ENCODE measurements at places on chromosomes 2 and 18. TPM values are rescaled to one million over a fixed set of nuclear protein-coding genes. Genes with fewer than 3 reads are reported as not detected.

DNA sequence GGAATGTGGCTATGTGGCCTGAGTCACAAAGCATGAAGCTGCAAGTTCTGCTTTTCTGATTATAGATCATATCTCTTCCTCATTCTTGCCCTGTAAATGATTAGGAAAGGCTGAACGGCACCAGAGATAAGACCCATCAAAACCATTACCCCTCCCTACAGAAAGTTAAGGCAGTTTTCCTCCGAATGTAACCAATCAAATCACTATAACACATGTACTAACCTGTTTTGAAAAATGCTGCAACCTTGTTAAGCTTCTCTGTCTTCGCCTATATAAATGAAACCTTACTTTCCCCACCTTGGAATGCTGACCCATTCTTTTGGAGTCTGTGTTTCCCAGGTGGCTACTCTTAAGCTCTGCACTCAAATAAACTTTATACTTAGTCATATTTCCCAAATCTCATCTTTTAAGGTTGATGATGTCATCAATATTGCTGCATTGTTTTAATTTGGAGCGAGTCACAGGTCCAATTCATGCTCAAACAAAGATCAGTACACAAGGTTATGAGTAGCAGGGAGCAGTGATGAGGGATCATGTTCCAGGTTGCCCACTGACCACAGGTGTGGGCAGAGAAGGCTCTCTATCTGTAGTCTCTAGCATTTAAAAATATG, 662.3 kb downstream of the IRS1 start:
- no peak overlapping the region for H3K4me3 ChIP-seq
- H3K36me3 ChIP-seq: no peaks in the 10 kb centered on the region
- no peak overlapping the region for H3K27ac ChIP-seq
- H3K27me3 ChIP-seq: no peaks in the 10 kb centered on the region
- DNase-seq: no peak
- no peaks in the 10 kb centered on the region for H3K4me1 ChIP-seq

DNA sequence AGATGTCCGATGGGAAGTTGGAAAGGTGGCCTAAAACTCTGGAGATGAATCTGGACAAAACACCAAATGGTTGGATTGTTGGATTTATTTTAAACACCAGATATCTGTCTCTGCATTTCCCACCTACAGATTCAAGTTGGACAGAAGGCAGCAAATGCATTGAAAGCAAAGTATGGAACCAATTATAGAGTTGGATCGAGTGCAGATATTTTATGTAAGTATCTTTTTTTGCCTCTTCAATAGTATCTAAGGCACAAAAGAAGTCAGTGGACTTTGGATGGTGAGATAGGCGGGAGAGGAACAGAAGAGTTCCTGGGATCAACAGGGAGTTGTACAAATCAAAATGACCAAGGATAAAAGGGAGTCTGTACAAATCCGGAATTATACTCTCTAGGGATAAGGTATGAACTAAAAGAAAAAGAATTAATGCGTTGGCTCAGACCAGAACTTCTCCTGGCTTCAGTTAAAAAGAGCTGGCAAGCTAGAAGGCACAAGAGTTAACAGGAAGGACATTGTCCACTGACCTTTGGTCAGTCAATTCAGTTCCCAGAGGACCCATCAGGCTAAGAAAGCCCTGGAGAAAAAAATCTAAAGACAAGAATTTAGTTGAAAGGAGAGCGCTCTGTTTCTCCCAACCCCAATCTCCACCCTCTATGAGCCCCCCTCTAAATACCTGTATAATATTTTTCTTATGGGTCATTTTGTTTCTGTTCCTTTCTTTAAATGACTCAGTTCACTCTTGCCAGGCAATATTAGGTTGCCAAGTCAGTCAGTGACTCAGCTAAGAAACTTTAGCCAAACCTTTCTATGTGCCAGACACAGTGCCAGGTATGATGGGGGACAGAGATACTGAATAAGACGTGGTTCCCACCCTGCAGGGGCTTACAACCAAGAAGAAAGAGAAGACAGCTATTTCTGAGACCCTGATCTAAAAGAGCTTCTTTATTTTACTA, 29.1 kb downstream of the CPO start:
- H3K27me3 ChIP-seq: no peaks in the 10 kb centered on the region
- H3K4me1 ChIP-seq: no peaks in the 10 kb centered on the region
- no peaks in the 10 kb centered on the region for H3K36me3 ChIP-seq
- H3K27ac ChIP-seq: no peak overlapping the region
- no peak overlapping the region for H3K4me3 ChIP-seq

- no peak for DNase-seq
- H3K4me3 ChIP-seq: no peak overlapping the region
- no peaks in the 10 kb centered on the region for H3K36me3 ChIP-seq
- no peak overlapping the region for H3K27ac ChIP-seq
- no peaks in the 10 kb centered on the region for H3K27me3 ChIP-seq
Measured at GRCh38 chr18:37321582-37322491, 243.8 kb downstream of the CELF4 start.

GRCh38 chr2:235689427-235689853, 195.6 kb downstream of the AGAP1 start:
- no peaks in the 10 kb centered on the region for H3K36me3 ChIP-seq
- no peak overlapping the region for H3K4me3 ChIP-seq
- DNase-seq: no peak
- no peaks in the 10 kb centered on the region for H3K27me3 ChIP-seq
- H3K4me1 ChIP-seq: peaks cover 55% of the 10 kb centered on the region

Gene RAB1A
- 91.4 TPM for total RNA-seq

- H3K4me3 ChIP-seq: no peak overlapping the region
- no peaks in the 10 kb centered on the region for H3K36me3 ChIP-seq
- no peak for DNase-seq
- H3K27me3 ChIP-seq: no peaks in the 10 kb centered on the region
Measured at GRCh38 chr2:127688405-127688804, 12.9 kb upstream of the SFT2D3 start.

GRCh38 chr2:100773538-100773937, 46.4 kb upstream of the NPAS2 start:
- H3K27me3 ChIP-seq: no peaks in the 10 kb centered on the region
- no peak overlapping the region for H3K4me3 ChIP-seq
- no peak for DNase-seq
- H3K27ac ChIP-seq: no peak overlapping the region
- H3K4me1 ChIP-seq: peaks cover 2% of the 10 kb centered on the region

DNA sequence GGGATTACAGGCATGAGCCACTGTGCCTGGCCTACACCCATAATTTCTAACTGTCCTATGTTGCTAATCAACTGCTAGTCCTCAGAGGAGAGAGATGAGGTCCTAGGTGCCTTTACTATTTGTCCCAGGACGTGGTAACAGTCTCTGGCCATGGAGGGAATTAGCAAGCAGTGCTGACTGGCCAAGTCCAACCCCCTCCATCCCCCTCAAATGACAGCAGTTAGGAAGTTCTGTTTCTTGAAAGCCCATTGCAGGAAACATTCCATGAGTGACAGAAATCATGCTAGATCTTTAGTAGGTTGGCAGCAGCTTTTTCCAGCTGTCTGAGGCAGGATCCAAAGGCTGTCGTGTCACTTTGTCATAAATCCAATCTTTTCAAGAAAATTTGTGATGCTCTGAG, 55.7 kb upstream of the REL start:
- H3K4me1 ChIP-seq: no peaks in the 10 kb centered on the region
- no peaks in the 10 kb centered on the region for H3K36me3 ChIP-seq
- no peaks in the 10 kb centered on the region for H3K27me3 ChIP-seq
- no peak overlapping the region for H3K4me3 ChIP-seq
- DNase-seq: no peak

Gene IKZF2
- total RNA-seq: 11.2 TPM

Gene VIL1
- not detected for total RNA-seq

DNA sequence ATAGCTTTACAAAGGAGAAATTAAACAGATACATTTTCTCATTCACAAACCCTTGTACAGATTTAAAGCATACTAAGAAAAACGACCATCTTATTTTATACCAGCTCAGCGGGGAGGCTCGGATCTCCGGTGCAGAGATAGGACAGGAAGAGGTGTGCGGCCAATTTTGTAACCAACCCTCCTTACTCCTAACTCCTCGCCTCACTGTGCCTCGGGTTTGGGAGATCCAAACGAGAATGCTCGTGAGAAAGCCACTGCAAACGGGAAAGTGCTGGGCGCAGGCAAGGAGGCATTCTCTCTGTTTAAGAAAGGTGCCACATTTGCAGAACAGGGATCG, 1.2 kb downstream of the KDSR start:
- peak overlapping the region; percentile 98 for H3K27ac ChIP-seq
- peaks cover 21% of the 10 kb centered on the region for H3K36me3 ChIP-seq
- peaks cover 11% of the 10 kb centered on the region for H3K4me1 ChIP-seq

DNA sequence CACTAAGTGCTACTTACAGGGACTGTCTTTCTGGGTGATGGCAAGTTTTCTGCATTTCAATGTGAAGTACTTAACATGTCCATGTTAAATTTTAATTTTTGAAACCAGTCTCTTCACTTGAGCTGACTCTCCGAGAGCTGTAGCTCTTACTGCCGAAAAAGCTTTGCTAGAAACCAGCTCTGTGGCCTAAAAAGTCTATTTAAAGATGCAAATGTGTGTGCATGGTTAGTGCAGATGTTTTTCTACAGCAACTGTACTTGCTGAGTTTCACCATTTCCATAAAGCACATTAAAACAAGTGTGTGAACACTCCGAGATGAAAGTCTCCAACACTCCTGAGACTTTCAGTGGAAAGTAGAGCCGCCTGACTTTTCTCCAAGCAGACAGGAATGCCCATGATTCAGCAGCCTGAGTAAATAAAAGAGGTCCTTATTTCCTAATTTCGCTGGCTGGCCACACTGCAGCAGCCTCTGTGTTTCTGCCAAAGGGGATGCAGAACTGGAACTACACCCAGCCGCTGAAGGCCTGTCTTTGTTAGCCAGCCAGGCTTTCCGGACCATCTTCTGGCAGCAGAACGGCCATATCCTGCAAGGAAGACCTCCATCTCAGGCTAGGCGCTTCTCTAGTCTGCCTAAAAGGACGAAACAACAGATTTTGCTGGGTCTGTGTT, 121.2 kb downstream of the ZNF521 start:
- H3K27me3 ChIP-seq: no peaks in the 10 kb centered on the region
- H3K4me1 ChIP-seq: peaks cover 16% of the 10 kb centered on the region
- H3K27ac ChIP-seq: peak overlapping the region; percentile 64
- H3K36me3 ChIP-seq: peaks cover 11% of the 10 kb centered on the region
- no peak overlapping the region for H3K4me3 ChIP-seq

Gene PTPN2
- total RNA-seq: 14.3 TPM

Gene ADAM23
- total RNA-seq: 3.0 TPM

- H3K27me3 ChIP-seq: no peaks in the 10 kb centered on the region
- H3K36me3 ChIP-seq: no peaks in the 10 kb centered on the region
- H3K4me1 ChIP-seq: no peaks in the 10 kb centered on the region
- H3K27ac ChIP-seq: no peak overlapping the region
- DNase-seq: no peak
Measured at GRCh38 chr2:163558251-163559021, 177.4 kb downstream of the FIGN start.

Gene FAM110C
- 1.7 TPM for total RNA-seq

All from esophagus muscularis mucosa (tissue), 4 donors.